ENCODE measurements at places on chromosomes 7 and 10.

DNA sequence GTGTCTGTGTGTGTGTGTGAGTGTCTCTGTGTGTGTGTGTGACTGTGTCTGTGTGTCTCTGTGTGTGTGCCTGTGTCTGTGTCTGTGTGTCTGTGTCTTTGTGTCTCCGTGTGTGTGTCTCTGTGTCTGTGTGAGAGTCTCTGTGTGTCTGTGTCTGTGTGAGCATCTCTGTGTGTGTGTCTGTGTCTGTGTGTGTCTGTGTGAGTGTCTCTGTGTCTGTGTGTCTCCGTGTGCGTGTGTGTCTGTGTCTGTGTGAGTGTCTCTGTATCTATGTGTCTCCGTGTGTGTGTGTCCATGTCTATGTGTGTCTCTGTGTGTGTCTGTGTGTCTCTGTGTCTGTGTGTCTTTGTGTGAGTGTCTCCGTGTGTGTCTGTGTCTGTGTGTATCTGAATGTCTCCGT, 120.4 kb downstream of the SH2D4B start:
- no peak for DNase-seq

DNA sequence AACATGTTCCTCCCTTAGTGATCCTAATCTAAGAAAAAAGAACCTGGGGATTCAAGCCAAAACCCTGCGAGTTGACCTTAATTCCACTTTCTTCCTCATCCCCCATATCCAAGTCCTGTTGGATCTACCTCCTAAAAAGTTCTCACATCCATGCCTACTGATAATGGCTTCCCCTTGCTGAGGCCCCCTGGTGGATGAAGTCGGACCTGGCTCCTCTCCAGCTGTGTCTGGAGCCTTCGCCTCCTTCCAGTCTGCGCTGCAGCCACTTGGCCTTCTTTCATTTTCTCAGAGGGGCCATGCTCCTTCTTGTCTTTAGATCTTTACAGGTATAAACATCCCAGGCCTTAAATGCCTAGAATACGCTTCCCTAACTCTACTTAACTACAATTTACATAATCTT, 8.1 kb downstream of the PDE1C start:
- peak; percentile 25 for DNase-seq

GRCh38 chr7:19465861-19466260, 243.0 kb downstream of the POLR1F start:
- no peak for DNase-seq

GRCh38 chr10:29957907-29958331, 101.5 kb downstream of the JCAD start:
- no peak for DNase-seq

DNA sequence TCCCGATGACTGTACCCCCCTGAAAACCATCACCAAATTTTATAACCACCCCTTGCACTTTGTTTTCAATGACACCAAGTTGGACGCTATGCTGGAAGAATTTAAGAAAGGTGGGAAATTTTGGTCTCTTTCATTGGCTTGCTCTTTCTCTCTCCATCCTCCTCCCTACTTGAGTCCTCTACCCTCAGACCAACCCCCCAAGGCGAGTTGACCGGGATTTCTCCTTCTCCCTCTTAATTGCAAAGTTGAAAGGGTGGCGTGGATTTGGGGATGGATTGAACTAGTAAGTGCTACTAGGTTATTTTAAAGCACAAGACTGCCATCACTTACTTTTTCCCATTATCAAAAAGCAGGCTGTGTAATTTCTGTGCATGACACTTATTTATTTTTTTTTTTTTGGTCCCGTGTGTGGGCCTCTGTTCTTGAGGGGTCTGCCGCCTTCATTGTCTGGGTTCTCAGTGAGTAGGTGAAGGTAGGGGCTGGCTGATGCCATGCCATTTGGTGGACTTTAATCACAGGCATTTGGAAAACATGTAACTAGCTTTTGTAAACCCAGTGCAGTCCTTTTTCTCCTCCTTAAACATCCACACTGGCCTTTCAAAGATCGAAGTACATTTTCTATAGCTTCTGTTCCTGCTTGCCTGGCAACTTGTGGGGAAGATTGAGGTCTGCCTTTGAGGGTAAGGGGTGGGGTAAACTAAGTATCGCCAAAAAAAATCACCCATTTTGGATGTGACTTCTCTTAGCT, 2.1 kb downstream of the CNNM2 start:
- DNase-seq = no peak

GRCh38 chr7:50721661-50722259, 60.9 kb downstream of the GRB10 start:
- no peak for DNase-seq

DNA sequence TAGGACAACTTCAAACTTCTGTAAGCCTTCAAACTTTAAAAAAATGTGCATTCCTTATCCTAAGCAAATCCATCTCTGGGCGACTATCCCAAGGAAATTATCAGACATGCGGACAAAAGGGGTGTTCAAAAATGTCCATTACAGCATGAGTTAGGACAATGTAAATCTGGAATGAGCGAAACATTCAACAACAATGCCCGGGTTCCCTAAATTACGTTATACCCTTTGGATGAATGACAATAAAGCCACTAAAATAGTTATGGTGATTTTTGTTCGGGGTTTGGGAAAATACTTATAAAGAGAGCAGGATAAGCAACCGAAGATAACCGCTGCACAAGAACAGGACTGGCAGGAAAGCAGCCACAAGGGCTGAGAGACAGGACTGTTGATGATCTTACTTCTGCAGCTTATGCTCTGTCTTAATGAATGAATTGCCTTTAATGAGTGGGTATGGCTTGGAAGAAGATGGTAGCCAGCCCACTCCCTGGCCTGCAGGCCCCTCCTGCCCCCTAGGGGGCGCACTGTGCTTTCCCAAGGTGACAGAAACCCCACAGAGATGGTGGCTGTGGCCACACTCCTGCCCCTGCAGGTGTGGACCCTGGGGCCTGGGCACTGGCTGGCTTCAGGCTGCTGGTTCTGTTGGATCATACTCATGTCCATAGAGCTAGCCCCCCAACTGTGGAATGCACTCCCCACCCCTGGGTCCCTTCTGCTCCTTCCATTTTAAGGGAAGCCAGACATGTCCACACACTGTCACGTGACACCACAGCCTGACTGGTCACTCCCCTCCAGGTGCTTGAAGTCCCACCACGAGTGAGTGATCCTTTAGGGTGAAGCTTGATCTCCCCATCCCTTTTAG, 45.0 kb downstream of the ZCCHC24 start:
- DNase-seq = no peak

- DNase-seq = no peak
Measured at GRCh38 chr10:29345910-29346209, 57.0 kb downstream of the LYZL1 start.

- no peak for DNase-seq
Measured at GRCh38 chr7:38477333-38477732, 153.8 kb downstream of the AMPH start.

GRCh38 chr7:37577412-37577811, 106.2 kb upstream of the GPR141 start:
- DNase-seq = no peak

DNA sequence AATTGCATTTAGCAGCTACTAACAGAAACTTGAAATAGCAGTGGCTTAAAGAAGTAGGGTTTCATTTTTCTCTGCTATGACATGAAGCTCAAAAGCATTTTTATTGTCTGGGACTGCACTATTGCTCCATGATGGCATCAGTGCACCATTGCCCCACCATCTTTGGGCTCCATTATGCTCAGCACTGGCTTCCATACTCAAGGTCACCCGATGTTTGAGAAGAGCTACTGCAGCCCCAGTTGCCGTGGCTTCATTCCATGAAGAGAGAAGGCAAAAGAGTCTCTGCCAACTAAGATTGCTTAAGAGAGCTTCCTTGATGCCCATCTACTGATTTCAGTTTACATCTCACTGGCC, 192.2 kb upstream of the LRGUK start:
- DNase-seq = no peak

DNA sequence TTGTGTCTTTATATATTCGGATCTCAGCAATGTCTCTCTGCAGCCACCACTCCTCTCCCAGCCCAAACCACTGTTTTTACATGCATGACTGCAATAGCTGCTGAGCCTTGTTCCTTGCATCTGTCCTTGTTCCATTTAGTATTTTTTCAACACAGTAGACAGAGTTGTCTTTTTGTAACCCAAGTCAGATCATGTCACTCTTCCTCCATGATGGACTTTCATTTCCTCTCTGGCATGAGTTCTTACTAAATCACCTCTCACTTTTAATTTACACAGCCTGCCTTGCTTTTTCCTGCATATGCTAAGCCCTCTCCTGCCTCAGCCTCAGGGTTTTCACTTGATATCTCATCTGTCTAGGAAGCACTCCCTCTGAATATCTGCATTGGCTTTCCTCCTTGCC, 353.2 kb downstream of the HGF start:
- no peak for DNase-seq

DNA sequence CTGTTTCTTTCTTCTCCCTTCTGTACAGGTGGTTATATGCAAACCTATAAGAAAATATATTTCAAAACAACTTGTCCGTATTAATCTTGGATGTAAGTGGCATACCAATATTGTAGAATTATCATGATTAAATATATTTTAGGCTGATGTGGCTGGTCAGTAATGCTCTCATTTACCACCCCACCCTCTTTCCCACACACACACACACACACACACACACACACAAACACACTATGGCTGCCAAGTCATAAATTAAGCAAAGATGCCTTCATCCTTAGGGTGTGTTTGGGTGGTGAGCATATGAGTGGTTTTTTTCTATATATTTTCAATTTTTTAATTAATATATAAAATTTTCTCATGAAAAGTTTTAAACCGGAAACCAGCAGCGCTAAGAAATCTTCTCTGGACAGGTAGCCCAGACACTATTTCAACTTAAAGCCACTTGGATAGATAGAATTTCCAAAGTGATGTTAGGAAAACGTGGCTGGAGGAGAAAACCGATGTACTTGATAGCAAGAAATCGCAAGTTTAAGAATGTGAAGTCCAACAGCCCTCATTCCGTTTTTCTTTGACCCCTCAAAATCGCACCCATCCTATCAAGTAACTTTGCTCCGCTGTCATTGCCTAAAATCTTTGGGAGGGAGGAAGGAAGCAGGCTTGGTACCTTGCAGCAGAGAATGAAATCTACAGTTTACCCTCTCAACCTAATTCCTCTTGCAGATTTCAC, 171.7 kb downstream of the FAM107B start:
- no peak for DNase-seq

- no peak for DNase-seq
Measured at GRCh38 chr10:63761243-63761642, 240.0 kb downstream of the REEP3 start.

GRCh38 chr10:9868499-9868898, 1149.2 kb upstream of the CELF2 start:
- no peak for DNase-seq

DNA sequence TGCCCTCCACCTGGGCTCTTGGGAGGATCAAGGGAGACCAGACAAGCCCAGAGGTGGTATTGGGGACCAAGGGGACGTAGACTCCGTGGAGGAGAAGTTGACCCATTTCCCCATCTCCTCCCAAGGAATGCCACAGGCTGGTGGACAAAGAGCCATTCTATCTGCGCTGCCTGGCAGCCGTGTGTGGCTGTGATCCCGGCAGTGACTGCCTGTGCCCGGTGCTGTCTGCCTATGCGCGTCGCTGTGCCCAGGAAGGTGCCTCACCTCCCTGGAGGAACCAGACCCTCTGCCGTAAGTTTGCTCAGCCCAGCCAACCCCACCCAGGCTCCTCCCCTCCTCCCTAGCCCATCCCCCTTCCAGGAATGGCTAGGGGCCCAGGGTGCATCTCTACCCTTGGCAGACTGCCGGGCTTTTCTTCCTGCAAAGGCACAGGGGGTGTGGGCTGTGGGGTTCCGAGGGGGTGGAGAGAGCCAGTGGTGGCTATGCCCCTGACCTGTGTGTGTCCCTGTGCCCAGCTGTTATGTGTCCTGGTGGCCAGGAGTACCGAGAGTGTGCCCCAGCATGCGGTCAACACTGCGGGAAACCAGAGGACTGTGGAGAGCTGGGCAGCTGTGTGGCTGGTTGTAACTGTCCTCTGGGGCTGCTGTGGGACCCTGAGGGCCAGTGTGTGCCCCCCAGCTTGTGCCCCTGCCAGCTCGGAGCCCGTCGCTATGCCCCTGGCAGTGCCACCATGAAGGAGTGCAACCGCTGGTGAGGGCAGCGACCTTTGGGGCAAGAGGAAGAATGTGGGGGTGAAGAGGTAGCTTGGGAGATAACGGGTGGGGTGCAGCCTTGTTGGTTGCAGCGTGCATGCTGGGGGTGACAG, 10.2 kb upstream of the ZNF467 start:
- no peak for DNase-seq
